Transverse colon (tissue), 4 donors: ENCODE measurements at places on chromosomes 11 and 22.

DNA sequence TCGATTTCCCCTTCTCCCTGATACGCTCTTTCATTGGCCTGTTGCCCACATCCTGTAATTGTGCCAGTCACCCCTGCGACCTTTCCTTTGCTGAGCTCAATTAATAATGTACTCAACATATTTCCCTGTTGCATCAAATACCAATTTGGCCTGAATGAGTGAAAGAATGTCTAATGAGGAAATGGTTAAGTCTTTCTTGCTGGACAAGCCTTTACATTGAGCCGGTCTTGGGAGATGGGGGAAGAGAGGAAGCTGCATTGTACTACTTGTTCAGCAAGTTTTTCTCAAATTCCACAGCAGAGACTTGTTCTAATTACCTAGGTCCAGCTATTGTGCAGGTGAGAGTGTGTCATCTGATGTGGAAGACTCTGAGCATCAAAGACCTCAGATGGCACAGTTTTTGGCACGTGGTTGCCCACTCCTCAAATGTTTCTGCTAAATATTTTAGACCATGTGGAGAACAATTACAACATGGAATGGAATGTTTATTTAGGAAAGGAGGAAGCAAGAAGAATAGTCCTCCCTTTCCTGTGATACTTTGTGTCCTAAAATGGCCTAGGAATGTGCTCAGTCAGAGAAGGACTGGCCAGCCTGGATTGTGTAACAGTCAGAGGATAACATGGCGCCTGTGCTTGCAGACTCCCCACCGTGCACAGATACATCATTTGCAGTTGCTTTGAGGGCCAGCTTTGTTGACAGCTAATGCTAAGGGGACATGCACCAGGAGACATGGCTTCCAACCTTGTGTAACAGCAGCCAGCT, 129.5 kb upstream of the E2F8 start:
- H3K4me3 ChIP-seq, result no peak overlapping the region
- H3K4me1 ChIP-seq, result no peaks in the 10 kb centered on the region
- DNase-seq, result no peak
- H3K27me3 ChIP-seq, result no peaks in the 10 kb centered on the region

- no peaks in the 10 kb centered on the region for H3K36me3 ChIP-seq
- DNase-seq, result no peak
- no peak overlapping the region for H3K4me3 ChIP-seq
- no peak overlapping the region for H3K27ac ChIP-seq
- peaks cover 22% of the 10 kb centered on the region for H3K27me3 ChIP-seq
- no peaks in the 10 kb centered on the region for H3K4me1 ChIP-seq
Measured at GRCh38 chr11:34576331-34576730, 44.6 kb upstream of the EHF start.

- H3K4me1 ChIP-seq, result no peaks in the 10 kb centered on the region
- no peak for DNase-seq
- no peak overlapping the region for H3K4me3 ChIP-seq
- no peaks in the 10 kb centered on the region for H3K27me3 ChIP-seq
Measured at GRCh38 chr22:47260551-47260950, 498.1 kb downstream of the TBC1D22A start.

DNA sequence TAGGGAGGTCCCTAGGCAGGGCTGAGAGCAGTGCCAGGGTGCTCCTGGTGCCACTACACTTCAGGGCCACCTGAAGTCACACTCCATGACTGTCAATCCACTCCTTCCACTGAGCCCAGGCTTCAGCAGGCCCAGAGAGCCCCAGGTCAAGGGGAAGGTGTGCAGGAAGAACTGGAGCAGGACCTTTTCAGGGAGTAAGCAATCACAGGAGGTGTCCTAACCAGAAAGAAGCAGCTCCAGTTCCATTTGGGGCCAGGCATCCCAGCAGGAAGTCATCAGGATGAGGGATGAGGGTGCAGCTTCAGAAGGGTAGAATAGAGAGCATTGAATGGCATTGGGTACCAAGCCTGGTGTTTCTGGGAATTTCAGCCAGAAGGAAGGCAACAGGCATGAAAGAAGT, 556.5 kb downstream of the INSC start:
- no peaks in the 10 kb centered on the region for H3K27me3 ChIP-seq
- DNase-seq, result no peak
- H3K27ac ChIP-seq, result no peak overlapping the region
- no peaks in the 10 kb centered on the region for H3K4me1 ChIP-seq
- H3K4me3 ChIP-seq, result no peak overlapping the region

DNA sequence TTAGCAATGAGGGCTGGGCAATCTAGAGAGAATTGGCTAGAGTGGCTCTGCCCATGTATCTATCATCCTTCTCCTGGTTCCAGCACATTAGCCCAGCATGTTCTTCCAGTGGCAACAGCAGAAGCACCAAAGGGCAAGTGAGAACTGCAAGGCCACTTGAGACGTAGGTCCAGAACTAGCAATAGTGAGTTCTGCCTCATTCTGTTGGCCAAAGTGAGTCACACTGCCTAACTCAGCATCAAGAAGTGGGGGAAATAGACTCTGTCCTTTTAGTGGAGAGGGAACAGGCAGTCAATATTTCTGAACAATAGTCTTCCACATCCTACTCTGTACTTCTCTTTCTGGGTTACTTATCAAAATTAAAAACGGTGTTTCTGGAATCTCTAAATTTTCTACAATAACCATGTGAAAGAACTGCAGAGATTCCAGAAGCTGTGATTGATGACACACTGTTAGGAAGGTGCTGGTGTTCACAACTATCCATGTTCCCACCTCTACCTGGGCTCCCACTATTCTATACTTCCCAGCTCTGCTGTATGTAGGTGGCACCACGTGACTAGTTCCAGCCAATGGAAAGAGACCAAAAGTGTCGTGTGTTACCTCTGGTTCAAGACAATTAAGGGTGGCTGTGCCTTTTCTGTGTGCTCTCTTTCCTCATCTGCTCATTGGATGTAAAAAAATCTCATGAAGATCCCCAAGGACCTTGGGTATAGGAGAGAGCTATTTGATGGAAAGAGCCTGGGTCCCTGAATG, 23.4 kb upstream of the GRK3 start:
- peak overlapping the region; percentile 72 for H3K27ac ChIP-seq
- H3K4me1 ChIP-seq, result peaks cover 3% of the 10 kb centered on the region
- H3K4me3 ChIP-seq, result no peak overlapping the region
- DNase-seq, result no peak
- H3K27me3 ChIP-seq, result no peaks in the 10 kb centered on the region

DNA sequence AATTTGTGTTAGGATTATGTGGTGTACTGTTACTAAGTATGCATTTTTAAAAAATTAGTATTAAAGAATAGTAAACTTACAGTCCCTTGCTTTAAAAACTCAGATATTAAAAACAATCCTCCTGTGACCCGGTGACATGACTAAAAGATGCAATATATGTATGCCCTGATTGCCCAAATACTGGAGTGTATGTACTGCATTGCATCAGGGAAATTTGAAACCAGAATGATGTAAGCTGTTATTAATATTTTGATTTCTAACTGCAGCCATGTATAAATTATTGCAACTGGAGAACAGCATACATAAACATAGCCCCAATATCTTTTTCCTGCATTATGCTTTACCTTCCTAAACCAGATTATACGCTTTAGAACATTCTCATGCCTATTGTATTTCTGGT, 3.7 kb upstream of the HSPA8 start:
- DNase-seq, result no peak
- peaks cover 3% of the 10 kb centered on the region for H3K36me3 ChIP-seq
- no peak overlapping the region for H3K27ac ChIP-seq
- H3K4me1 ChIP-seq, result peaks cover 36% of the 10 kb centered on the region
- no peaks in the 10 kb centered on the region for H3K27me3 ChIP-seq
- no peak overlapping the region for H3K4me3 ChIP-seq

- H3K4me3 ChIP-seq, result no peak overlapping the region
- no peaks in the 10 kb centered on the region for H3K4me1 ChIP-seq
- H3K36me3 ChIP-seq, result no peaks in the 10 kb centered on the region
- no peak for DNase-seq
- H3K27ac ChIP-seq, result no peak overlapping the region
Measured at GRCh38 chr11:113287801-113288200, 26.6 kb upstream of the TTC12 start.

GRCh38 chr11:32610797-32611352, 27.2 kb downstream of the EIF3M start:
- no peak overlapping the region for H3K4me3 ChIP-seq
- H3K36me3 ChIP-seq, result no peaks in the 10 kb centered on the region
- H3K4me1 ChIP-seq, result no peaks in the 10 kb centered on the region
- H3K27ac ChIP-seq, result no peak overlapping the region
- no peak for DNase-seq

- no peak overlapping the region for H3K27ac ChIP-seq
- peaks cover 69% of the 10 kb centered on the region for H3K27me3 ChIP-seq
- H3K36me3 ChIP-seq, result no peaks in the 10 kb centered on the region
- no peak for DNase-seq
- no peak overlapping the region for H3K4me3 ChIP-seq
Measured at GRCh38 chr22:41922328-41922727, 4.3 kb downstream of the TNFRSF13C start.

DNA sequence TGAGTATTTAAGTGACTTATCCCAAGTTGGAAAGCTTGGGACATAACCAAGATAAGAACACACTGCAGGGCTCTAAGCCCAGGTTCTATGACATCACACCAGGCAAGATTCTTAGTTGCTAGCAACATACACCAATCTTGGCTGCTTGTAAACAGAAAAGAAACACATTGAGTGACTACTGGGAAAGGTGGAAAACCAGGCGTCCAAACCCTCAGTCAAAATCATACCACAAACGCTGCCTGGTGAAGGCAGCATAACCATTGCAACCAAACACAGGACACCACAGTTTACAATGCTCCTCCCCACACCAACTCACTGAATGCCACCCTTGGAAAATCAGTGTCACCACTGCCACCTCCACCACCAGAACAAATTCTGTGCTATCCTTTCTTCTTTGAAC, 379.9 kb downstream of the TTC28 start:
- DNase-seq, result no peak
- H3K27me3 ChIP-seq, result no peaks in the 10 kb centered on the region
- no peak overlapping the region for H3K4me3 ChIP-seq

GRCh38 chr11:46410021-46410420, 18.4 kb upstream of the CHRM4 start:
- H3K27ac ChIP-seq, result no peak overlapping the region
- no peak overlapping the region for H3K4me3 ChIP-seq
- H3K27me3 ChIP-seq, result no peaks in the 10 kb centered on the region
- DNase-seq, result no peak

- no peaks in the 10 kb centered on the region for H3K4me1 ChIP-seq
- H3K27ac ChIP-seq, result peak overlapping the region; percentile 37
- no peaks in the 10 kb centered on the region for H3K36me3 ChIP-seq
- H3K4me3 ChIP-seq, result no peak overlapping the region
Measured at GRCh38 chr11:10637731-10638151, 55.8 kb downstream of the IRAG1 start.

- no peak overlapping the region for H3K4me3 ChIP-seq
- DNase-seq, result no peak
- H3K4me1 ChIP-seq, result no peaks in the 10 kb centered on the region
- H3K27me3 ChIP-seq, result no peaks in the 10 kb centered on the region
- H3K36me3 ChIP-seq, result peaks cover 14% of the 10 kb centered on the region
Measured at GRCh38 chr11:17197431-17197898, 10.3 kb downstream of the PIK3C2A start.

GRCh38 chr11:72048766-72049460, 31.4 kb downstream of the NUMA1 start:
- H3K4me1 ChIP-seq, result peaks cover 10% of the 10 kb centered on the region
- H3K27ac ChIP-seq, result no peak overlapping the region
- peaks cover 8% of the 10 kb centered on the region for H3K36me3 ChIP-seq
- no peaks in the 10 kb centered on the region for H3K27me3 ChIP-seq
- DNase-seq, result no peak
- no peak overlapping the region for H3K4me3 ChIP-seq

GRCh38 chr11:62054484-62055121, 69.2 kb upstream of the INCENP start:
- DNase-seq, result peak; percentile 72
- peak overlapping the region; percentile 3 for H3K27ac ChIP-seq
- H3K4me1 ChIP-seq, result peaks cover 20% of the 10 kb centered on the region

GRCh38 chr11:2537010-2537705, 92.3 kb downstream of the KCNQ1 start:
- no peaks in the 10 kb centered on the region for H3K27me3 ChIP-seq

DNA sequence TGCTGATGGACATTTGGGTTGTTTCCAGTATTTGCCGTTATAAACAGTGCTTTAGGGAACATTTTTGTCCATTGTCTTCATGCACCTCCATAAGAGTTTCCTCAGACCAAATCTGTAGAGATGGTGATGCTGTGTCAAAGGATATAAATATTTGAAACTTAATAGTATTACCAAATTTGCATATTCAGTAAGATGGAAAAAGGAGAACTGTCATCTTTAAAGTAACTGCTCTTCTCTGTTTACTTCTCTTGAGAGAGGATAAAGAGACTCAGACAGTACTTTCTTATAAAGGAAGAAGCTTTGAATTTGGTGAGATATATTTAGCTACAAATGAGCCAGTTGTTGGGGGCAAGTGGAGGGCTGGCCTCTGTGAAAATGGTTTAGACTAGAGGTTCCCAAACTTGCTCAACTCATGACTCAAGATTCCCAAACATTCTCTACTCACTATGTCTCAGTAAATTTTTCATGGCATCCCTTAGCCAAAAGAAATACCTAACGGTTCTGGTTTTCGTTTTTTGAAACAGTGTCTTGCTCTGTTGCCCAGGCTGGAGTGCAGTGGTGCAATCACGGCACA, 26.2 kb downstream of the SHISA8 start:
- H3K36me3 ChIP-seq, result peaks cover 63% of the 10 kb centered on the region
- no peak for DNase-seq
- no peaks in the 10 kb centered on the region for H3K4me1 ChIP-seq
- no peaks in the 10 kb centered on the region for H3K27me3 ChIP-seq

DNA sequence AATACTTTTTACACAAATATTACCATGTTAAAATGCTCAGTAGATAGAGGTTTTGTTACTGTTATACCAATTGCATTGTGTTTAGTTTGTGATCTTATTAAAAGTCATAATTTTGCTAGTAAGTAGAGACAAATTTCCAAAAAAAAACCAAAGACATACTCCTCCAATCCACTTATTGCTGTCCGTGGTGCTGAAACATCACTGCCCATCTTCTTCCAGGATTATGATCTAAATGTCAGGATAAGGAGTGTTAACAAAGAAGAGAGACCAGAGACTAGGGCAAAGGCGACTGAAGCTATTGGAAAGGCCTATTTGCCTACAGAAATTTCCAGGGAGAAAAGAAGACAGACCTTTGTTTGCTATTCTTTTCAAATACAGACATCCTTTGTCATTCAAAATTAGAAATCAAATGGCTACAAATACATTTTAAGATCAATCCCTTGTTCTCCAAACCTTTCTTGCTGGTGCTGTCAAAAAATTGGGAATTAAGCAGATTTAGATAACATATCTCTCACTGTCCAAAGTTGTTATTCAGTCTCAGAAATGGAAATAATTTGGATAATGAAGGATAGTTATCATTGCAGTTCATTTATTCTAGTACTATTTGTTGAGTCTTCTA, 199.7 kb downstream of the C11orf91 start:
- H3K4me3 ChIP-seq, result no peak overlapping the region
- H3K4me1 ChIP-seq, result no peaks in the 10 kb centered on the region
- no peaks in the 10 kb centered on the region for H3K36me3 ChIP-seq
- DNase-seq, result no peak
